ENCODE measurements at places on chromosomes 12 and 14. TPM values are rescaled to one million over a fixed set of nuclear protein-coding genes. Genes with fewer than 3 reads are reported as not detected.

- H3K4me3 ChIP-seq, result no peak overlapping the region
- H3K36me3 ChIP-seq, result no peaks in the 10 kb centered on the region
- DNase-seq, result no peak
- no peak overlapping the region for H3K27ac ChIP-seq
- H3K4me1 ChIP-seq, result no peaks in the 10 kb centered on the region
Measured at GRCh38 chr12:9327320-9327719, 119.1 kb upstream of the PZP start.

DNA sequence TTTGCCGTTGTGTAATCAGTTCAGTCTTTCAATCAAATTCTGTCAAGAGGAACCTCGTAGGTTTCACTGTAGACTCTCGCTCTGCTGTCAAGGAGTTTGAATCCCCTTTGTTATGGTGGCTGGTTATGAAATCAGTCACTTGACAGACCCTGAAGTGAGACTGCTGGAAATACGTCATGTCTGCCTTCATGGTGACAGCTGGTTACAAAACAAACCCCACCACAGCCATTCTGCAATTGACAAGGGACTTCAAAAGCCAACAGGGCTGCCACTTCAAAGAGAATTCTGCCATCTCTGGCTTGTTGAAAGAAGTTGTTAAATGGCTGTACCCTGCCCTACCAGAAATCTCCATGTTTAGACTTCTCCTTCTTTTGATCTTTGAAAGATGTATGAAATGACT, 286.9 kb downstream of the ERC1 start:
- H3K4me1 ChIP-seq, result no peaks in the 10 kb centered on the region
- no peak for DNase-seq
- H3K4me3 ChIP-seq, result no peak overlapping the region
- no peak overlapping the region for H3K27ac ChIP-seq

- no peaks in the 10 kb centered on the region for H3K36me3 ChIP-seq
- H3K4me3 ChIP-seq, result no peak overlapping the region
- H3K4me1 ChIP-seq, result no peaks in the 10 kb centered on the region
- DNase-seq, result no peak
Measured at GRCh38 chr14:69355607-69356281, 42.4 kb downstream of the ERH start.

DNA sequence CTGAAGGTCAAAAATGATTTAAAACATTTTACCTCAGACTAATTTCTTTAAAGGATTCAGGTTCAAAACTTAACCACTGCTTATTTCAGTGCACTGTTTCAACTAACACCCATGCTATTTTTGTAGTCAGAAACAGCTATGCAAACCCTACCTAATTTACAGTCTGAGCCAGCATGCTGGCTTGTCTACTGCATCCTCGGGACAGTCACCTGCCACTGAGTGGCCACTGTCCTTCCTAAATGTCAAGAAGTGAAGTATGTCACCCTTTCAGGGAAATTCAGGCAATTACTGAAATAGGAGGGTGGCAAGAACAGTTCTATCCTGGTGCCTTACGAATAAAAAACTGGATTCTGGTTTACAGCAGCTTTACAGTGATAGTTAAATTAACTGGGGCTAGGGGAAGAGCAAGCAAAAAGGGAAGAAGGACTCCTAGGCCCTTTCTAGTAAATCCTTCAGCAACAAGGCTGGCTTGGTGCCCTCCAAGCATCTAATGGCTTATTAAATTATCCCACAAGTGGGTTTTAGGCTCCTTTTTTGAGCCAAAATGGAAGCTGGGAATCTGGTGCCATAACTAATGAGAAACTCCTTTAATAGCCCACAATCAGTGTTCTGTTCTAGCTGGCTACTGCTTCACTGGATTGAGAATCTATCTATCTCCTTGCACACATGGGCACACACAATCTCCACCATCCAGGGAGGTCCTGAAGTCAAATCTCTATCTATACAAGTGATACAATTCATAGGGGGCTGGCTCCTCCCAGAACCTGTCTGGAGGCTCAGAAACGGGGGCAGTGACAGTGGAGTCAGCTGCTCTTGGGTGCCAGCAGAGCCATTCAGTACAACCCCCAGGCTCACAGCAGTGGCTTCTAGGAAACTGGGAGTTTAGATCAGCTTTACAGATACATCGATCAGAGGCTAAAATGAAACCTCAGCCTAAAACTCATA, 43.4 kb downstream of the SH2B3 start:
- peaks cover 14% of the 10 kb centered on the region for H3K36me3 ChIP-seq
- H3K4me3 ChIP-seq, result no peak overlapping the region
- peak; percentile 1 for DNase-seq
- H3K27me3 ChIP-seq, result no peaks in the 10 kb centered on the region

- DNase-seq, result no peak
- H3K36me3 ChIP-seq, result no peaks in the 10 kb centered on the region
- no peak overlapping the region for H3K4me3 ChIP-seq
Measured at GRCh38 chr14:102351023-102351422, 11.7 kb downstream of the CINP start.

The CPNE6 gene
- polyA plus RNA-seq, result not detected

The GALNT16 gene
- polyA plus RNA-seq, result 1.5 TPM

The KCNJ8 gene
- polyA plus RNA-seq, result 7.9 TPM
